Activated CD4-positive, alpha-beta memory T cell treated with anti-CD3 and anti-CD28 coated beads for 36 hours (primary cell): ENCODE measurements at places on chromosomes 3 and 15.

GRCh38 chr3:185858502-185859225 lies 33.8 kb upstream of the IGF2BP2 start:
- no peak for DNase-seq

- DNase-seq, result no peak
Observed at GRCh38 chr15:42549032-42549491, 424 bp downstream of the HAUS2 start.

- DNase-seq, result peak; percentile 68
Observed at GRCh38 chr3:16311960-16312451, 47.0 kb downstream of the OXNAD1 start.

GRCh38 chr3:24154013-24154695 lies 209.1 kb downstream of the NR1D2 start:
- no peak for DNase-seq

- DNase-seq, result no peak
Observed at GRCh38 chr3:105618556-105618955, 250.3 kb downstream of the CBLB start.

DNA sequence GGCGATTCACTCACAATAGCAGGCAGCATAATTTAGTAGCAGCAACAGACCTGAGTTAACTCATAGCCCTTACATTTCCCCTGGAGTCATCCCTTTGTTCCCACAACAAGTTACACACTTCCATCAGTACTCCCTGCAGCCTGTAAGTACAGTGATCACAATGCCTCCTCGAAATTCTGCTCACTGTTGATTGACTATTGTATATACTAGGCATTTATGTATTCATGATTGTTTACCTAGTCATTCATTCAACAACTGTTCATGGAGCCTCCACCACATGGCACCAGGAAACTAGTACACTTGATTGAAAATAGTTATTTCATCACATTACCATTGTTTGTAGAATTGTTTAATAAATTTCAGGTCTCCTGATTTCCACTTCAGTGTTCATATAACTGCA lies 71.4 kb upstream of the P3H2 start:
- DNase-seq, result no peak

GRCh38 chr3:55405436-55405835 lies 81.7 kb downstream of the WNT5A start:
- DNase-seq, result peak; percentile 16

DNA sequence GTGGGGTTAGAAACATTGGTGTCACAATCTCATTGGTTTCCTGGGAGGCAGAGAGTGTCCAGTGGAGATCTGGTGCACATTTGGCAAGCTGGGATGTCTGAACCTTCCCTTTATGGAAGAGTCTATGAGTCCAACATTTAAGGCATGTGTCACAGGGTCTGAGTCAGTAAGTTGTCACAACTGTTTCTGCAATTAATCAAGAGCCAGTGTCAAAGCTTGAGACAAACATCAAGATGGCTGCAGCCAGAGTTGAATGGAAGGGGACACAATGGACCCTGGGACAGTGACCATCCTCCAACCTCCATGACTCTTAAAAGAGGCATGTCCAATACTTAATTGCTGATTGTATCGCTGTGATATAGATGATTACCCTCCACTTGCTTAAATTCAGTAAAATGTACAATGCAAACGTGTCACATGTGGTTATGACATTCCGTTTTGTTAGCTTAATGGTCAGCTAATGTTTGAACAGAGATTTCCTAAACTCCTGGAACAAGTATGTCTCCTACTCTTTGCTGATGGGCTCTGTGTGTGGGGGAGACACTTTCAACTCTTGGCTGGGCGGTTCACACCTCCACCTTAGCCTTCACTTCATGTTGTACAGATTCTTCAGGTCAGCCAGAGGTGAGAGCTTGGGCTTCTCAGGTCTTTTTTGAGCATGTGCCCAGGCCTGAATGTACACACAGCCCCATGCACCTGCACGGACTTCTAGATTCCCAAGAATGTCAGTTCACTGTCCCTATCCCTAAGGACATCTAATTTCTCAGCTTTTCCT lies 79.9 kb upstream of the PRR23E start:
- no peak for DNase-seq

DNA sequence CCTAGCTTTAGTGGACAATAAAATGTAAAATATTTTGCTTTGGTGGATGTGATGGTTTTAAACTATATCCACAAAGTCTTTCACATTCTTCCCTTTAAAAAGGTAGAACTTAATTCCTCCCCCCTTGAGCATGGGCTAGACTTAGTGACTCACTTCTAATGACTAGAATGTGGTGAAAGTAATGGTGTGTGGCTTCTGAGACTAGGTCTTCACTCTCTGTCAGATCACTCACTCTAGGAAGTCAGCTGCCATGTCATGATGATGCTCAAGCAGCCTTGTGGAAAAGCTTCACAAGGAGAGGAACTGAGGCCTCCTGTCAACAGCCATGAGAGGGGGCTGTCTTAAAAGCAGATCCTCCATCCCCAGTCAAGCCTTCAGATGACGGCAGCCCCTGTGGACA lies 4.2 kb downstream of the LRRC2 start:
- DNase-seq, result no peak

GRCh38 chr15:36109943-36110658 lies 469.3 kb upstream of the CDIN1 start:
- DNase-seq, result no peak

- DNase-seq, result no peak
Observed at GRCh38 chr3:71456156-71456555, 127.4 kb downstream of the FOXP1 start.

GRCh38 chr15:72685301-72685924 lies 569 bp downstream of the HIGD2B start:
- DNase-seq, result peak; percentile 15

DNA sequence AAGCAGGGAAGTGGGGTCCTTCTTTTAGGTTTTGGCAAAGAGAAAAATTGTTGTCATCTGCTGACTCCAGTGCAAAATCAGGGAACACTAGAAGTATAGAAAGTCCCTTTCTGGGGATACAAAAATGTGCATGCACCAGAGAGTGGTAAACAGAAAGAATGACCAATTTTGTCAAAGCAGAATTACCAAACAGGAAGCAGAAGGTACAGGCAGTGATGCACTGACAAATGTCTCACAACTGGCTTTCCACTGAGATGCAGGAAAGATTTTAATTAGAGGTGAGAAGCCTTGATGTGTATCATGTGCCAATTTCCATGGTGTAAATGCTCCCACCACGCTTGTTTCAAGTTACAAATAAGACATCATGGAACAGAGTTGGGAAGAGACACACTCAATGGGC lies 66.0 kb downstream of the TRIM69 start:
- no peak for DNase-seq

DNA sequence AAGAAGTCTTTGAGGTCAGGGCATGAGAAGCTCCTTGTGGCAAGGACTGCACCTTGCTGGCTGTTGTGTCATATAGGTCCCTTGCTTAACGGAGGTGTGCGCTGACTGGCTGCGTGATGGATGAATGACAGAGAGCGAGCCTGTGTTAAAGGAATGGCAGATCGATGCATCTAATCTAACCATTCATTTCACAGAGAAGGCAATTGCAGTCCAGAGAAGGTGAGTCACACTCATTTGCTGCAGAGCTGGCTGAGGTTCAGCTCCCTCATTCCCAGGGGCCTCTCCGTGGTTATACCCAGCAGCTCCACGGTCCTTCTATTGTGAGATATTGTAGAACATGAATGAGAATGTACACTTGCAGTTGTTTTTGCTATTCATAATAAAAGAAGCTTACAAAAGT lies 289.3 kb downstream of the EPHB1 start:
- no peak for DNase-seq
